Ovary (tissue), 10 donors: ENCODE measurements at places on chromosomes 5 and 9. TPM values are rescaled to one million over a fixed set of nuclear protein-coding genes. Genes with fewer than 3 reads are reported as not detected.

Gene PAEP
- total RNA-seq: not detected

- no peak for DNase-seq
Observed at GRCh38 chr5:146703499-146703898, 175.1 kb downstream of the PPP2R2B start.

DNA sequence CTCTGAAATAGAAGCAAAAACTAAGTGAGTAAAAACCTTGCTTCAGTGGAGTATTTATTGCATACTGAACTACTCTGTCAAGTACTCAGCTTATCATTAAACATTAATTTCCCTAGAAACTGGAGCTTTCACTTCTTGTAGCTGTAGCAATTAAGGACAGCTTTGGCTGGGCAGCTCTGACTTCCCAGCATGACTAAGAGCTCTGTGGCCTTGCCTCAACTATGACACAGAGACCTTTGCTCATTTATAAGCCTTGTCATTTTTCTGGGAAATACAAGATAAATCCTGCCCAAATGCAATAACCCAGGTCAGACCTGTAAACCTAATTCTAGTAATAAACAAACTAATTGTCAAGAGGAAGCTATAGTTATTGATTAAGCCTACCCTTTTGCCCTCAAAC is 65.4 kb upstream of the STK32A start:
- no peak for DNase-seq

DNA sequence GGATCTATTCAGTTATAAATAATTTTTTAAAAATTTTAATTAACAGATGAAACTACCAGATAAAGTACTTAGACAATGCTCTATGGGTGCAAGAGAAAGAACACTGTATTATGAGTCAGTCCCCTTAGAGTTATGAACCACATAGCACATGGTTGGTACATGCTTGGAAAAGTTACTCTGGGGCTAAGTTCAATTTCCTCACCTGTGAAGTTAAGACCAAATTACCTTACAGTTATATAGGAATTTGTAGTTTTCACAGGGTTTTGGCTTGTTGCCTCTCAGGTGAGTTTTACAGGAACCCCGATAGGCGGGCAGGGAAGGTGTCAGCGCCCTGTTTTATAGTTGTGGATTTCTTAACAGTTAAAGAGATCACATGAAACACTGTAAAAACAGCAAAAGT is 1.2 kb downstream of the PANK3 start:
- DNase-seq: no peak

- DNase-seq: peak; percentile 54
Observed at GRCh38 chr5:16809395-16810207, 126.5 kb downstream of the MYO10 start.

GRCh38 chr5:94503677-94504076 is 114.7 kb downstream of the KIAA0825 start:
- no peak for DNase-seq

DNA sequence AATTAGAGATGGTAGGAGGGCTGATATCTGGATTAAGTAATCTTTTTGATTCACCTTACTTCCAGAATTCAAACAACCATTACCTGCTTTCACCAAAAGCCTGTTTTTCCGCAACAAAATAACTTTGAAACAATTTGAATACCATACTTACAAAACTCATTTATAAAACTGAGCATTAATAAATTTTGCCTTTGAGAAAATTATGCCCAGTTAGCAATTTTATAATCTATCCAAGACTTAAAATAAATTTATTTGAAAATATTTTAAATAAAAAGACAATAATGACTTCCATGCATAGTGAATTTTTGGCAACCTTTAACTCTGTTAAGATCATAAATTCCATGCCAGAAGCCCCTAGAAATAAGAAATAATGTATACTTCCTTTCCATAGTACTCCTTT is 71.3 kb upstream of the FTMT start:
- no peak for DNase-seq
